ENCODE measurements at places on chromosomes 1 and 21.

DNA sequence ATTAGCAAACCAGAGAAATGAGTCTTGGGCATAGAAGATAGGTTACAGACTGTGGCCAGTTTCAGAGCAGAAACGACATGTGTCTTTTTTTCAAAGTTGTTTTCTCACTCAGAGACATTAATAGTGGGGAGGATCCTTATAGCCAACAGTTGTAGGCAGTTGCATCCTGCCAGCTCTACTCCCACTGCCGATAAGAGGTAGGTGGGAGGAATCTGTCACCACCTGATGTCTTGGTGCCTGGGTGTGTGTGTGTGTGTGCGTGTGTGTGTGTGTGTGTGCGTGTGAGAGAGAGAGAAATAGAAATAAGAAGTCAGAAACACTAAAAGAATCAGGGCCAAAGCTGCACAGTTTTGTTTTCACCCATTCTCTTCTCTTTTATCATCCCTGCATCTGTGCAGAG lies 219.5 kb downstream of the ZP4 start:
- DNase-seq: no peak

DNA sequence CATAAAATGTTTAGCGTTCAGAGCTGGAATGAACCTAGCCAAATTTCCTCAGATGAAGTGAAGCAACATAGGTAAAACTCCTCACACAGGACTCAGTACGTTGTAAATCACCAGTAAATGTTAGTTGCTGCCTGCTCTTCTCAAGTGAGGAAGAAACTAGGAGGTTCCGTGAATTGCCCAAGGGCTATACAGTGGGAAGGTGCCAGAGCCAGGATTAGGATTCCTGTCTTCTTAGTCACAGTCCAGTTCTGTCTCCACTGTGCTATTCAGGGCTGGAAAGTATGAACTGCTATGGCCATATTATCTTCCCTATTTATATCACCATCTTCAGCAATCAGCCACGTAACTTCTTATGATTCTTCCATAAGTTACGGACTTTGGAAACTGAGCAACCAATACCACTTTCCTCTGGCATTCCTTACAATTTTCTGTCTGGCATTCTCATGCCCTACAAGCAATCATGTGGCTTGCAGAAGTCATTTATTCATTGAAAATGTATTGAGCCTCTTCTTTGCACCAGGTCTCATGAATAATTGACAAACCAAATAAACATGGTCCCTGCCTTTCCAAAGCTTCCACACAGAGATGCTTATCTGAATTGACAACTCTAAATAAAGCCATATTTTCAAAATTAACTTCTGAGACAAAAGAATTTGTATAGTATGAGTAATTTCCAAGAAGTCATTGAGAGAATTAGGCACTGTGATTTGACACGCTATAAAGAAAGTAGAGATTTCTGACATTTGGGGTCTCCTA lies 271.6 kb upstream of the SGIP1 start:
- no peak for DNase-seq

- no peak for DNase-seq
Measured at GRCh38 chr1:43315481-43315880, 14.7 kb downstream of the TIE1 start.

DNA sequence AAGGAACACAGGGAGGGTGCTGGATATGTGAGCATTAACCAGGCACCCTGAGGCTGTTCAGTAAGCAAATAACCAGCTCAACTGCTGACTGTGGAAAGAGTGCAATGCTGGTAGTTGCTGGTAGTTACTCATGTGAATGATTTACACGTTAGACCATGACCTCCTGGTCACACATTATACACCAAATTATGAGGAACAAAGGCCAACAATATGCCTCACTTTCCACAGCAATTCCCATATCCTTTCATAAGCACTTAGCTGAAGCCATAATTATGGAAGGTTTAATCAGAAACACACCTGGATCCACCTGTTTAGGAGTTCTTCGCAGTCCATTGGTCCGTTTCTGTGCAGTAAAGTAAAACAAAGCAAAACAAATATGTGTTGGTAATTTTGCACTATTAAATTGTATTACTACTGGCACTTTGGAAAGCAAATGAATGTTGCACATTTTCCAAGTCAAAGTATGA lies 281.8 kb downstream of the VAV3 start:
- DNase-seq: no peak

- DNase-seq: no peak
Measured at GRCh38 chr1:150121236-150121862, 28.4 kb upstream of the PLEKHO1 start.

- DNase-seq: no peak
Measured at GRCh38 chr21:15676935-15677334, 52.8 kb upstream of the USP25 start.

Data from activated CD8-positive, alpha-beta T cell treated with anti-CD3 and anti-CD28 coated beads, Interleukin-2, amount 10 ng/mL, durations not matched to agents 7 days and 5 days (primary cell).